ENCODE measurements at places on chromosomes 4 and X. TPM values are rescaled to one million over a fixed set of nuclear protein-coding genes. Genes with fewer than 3 reads are reported as not detected.

GRCh38 chr4:108700081-108700757, 49.8 kb downstream of the OSTC start:
- DNase-seq, result no peak

GRCh38 chrX:77743720-77744119, 42.3 kb downstream of the ATRX start:
- DNase-seq, result no peak

- DNase-seq, result no peak
Observed at GRCh38 chrX:12329476-12329875, 191.2 kb downstream of the FRMPD4 start.

GRCh38 chr4:48162162-48162561, 28.1 kb upstream of the TXK start:
- no peak for DNase-seq

GRCh38 chr4:40583850-40584439, 45.7 kb downstream of the RBM47 start:
- DNase-seq, result no peak

DNA sequence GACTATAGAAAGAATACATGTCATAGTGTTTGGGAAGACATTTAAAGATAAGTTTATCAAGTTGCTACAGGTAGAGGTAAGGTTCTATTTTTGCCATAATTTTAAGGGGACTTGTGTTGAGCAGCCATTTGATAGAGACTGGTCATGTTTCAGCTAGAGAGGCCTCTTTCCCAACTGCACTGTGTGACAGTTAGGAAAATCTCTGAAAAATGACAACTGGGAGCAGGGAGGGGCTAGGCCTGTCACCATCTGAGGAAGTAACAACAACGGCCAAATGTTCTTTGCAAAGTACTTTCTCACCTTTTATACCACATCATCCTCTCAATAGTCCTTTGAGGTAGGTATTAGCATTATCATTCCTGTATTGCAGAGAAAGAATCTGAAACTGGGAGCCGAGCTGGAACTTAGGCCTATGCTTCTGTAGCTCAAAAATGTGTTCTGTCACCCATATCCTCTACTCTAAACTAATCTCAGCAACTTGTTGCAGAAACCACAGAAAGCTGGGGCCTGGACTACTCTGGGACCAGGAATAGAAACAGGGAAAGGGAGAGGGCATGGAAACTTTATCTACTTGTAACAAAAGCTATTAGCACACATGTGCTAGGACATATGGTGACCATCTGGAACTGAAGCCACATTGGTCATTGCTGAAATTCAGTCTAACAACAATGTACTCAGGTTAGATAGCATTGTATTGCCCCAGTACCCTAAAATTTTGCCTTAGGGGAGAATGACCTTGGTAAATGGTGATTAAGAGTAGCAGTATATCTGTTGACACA, 198.9 kb downstream of the MID1IP1 start:
- no peak for DNase-seq

- DNase-seq, result no peak
Observed at GRCh38 chrX:47143894-47144625, 442 bp downstream of the NDUFB11 start.

DNA sequence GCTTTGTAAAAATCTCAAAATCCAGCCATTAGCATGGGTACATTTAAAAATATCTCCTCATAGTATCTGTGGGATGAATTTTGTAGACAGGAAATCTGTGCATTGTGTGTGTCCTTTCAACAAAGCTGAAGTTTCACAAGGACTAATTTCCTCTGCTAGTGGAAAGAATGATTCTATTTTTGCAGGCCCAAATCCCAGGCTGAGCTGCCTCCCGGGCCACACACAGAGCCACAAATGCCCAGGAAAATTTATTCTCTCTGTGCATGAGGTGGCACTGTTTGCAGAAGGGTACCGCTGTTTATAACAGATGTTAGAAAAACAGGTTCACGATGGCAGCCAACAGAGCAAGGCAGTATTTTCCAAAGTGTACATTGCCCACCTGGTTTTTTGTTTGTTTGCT, 11.0 kb upstream of the VCX3B start:
- no peak for DNase-seq

DNA sequence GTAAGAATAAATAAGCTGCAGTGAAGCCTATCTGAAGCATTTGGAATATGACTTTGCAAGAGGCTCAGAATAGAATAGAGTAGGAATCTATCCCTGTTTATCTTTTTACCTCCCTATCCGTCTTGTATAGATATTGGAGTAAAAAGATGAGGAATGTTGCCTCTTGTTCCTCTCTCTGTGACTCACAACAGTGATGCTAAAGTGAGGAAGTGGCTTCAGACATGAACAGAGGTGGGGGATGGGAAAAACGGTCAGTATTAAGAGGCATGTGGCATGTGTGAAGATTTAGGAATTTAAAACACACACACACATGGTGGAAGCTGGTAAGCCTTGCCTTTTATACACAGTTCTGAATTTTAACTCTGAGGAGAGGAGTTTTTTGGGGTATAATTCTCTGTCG, 3.8 kb upstream of the DCAF4L1 start:
- no peak for DNase-seq

DNA sequence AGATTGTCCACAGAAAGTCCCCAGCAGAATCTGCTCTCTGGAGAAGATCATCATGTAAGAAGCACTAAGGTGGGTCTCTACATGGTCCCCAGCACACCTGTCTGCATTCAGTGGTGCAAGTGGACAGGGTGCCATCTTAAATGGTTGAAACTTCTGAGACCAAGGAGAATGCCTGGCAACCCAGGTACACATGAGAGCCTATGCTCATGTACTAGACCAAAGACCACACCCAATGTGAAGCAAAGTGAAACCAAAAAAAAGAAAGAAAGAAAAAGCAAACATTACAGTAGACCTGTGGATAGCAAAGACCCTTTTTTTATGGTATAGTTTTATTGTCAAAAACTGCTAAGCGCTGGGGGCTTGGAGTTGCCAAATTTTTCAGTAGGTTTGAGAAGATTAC, 15.0 kb downstream of the CD40LG start:
- DNase-seq, result no peak

DNA sequence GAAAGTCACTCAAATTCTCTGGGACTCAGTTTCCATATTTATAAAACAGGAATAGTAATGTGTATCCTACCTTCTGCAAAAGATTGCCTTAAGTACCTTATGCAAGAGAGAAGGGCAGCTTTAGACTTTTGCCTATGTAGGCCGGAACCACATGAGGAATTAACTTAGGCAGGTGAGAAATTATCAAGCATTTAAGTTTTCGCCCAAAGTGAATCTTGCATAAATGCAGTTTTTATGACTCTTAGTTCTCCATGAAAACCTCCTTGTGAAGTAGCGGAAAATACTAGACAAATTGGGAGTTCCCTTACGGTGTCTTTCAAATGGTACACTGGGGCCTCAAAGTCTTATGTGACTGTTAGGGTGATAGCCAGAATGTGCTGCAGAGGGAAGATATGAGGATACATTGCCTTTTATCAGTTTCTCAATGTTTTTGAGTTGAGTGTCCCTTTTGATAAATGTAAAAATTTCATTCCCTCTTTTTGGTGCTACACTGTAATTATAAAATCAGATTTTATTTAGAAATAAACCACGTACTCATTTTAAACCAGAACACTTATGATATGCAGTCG, 2.6 kb downstream of the SH2D1A start:
- no peak for DNase-seq

The GIMD1 gene
- total RNA-seq, result not detected

The UBA6 gene
- total RNA-seq, result 37.8 TPM

The MAML3 gene
- 16.8 TPM for total RNA-seq

The APLN gene
- total RNA-seq, result 4.5 TPM

The FABP2 gene
- not detected for total RNA-seq
